Lung microvascular endothelial cell (primary cell): ENCODE measurements at places on chromosomes 5 and 9. TPM values are rescaled to one million over a fixed set of nuclear protein-coding genes. Genes with fewer than 3 reads are reported as not detected.

The DOCK2 gene
- total RNA-seq = 0.20 and 0.44 TPM in 2 replicates

The KIAA0825 gene
- total RNA-seq = 0.44 and 0.99 TPM in 2 replicates

The DMRT3 gene
- not detected in 2 replicates for total RNA-seq

The TAF1L gene
- total RNA-seq = under 0.01 TPM in 1 of 2 replicates, not detected in the other

The LCP2 gene
- 0.20 and 0.22 TPM in 2 replicates for total RNA-seq

The C5orf63 gene
- 0.87 and 2.4 TPM in 2 replicates for total RNA-seq

The STKLD1 gene
- 0.44 and 0.60 TPM in 2 replicates for total RNA-seq

The NMUR2 gene
- total RNA-seq = not detected in 2 replicates

The FAM174A gene
- 15.0 and 28.4 TPM in 2 replicates for total RNA-seq

The ASS1 gene
- 3.4 and 4.8 TPM in 2 replicates for total RNA-seq

The PCSK5 gene
- 0.79 and 1.5 TPM in 2 replicates for total RNA-seq

The GOLGA2 gene
- 32.9 and 49.6 TPM in 2 replicates for total RNA-seq

The HAVCR1 gene
- not detected in 2 replicates for total RNA-seq

The OTP gene
- not detected in 2 replicates for total RNA-seq
